CD4-positive, alpha-beta memory T cell (primary cell): ENCODE measurements at places on chromosomes 5 and 9.
A peak's percentile ranks its signal among the peaks of the same experiment; 100 is the strongest.

DNA sequence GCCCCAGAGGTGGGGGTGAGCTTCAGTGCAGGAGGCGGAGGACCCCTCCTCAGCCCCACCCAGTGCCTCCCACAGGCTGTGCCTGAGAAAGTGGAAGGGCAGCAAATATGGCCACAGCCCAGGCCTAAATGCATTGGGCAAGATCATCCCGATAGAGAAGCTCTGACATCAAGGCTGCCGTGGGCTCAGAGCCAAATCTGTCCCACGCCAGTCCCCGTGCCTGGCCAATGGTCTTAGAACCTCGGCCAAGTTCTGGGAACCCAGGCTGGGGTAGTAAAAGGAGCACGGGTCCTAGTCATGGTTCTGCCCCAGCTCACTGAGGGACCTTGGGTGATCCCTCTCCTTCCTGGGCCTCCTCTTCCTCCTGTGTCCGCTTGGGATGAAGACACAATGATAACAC, 27.7 kb upstream of the TNIP1 start:
- DNase-seq = no peak

- DNase-seq = no peak
Measured at GRCh38 chr5:147346006-147346561, 111.3 kb downstream of the STK32A start.

DNA sequence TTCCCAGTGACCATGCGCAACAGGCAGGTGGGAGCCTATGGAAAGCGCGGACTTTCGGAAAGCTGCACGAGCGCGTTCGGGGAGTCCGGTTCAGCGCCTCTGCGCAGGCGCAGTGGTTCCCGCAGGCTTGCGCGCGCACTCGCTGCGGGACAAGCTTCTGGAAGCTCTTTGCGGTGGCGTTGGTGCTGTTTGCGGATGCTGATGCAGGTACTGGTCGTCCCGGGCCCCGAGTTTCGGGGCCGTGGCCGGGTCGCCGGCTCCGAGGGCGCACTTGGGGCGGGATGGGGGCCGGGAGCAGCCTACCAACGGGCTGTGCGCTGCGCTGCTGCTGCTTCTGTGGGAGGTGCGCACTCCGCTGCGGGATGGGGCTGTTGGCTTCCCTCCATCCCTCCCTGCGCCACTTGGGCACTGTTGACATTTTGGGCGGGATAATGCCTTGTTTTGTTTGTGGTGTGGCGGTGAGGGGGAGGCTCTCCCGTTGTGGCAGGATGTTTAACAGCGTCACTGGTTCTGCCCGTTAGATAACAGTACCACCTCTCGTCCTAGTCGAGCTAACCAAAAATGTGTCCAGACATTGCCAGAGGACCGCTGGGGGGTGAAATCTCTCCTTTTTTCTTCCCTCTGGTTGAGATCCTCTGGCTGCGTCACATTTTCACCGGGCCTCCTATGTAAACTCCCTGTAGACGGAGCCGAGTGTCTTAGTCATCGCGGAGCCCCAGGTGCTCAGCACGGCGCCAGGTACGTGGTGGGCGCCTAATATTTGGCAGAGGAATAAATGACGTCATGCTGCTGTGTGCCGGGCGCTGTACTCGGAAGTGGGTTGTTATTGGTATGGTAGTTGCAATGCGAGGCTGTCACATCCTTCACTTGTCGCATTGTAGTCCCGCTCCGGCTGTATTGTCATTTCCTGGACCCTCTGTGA, at the start of gene ZNF483:
Gene ZNF483 (plus strand): TSS at position 124 of the 922 bp plus-strand sequence. CDS start 2,217 bp downstream, outside the sequence.
- DNase-seq = peak; percentile 84

- DNase-seq = no peak
Measured at GRCh38 chr5:6737043-6737941, 24.1 kb downstream of the TENT4A start.

DNA sequence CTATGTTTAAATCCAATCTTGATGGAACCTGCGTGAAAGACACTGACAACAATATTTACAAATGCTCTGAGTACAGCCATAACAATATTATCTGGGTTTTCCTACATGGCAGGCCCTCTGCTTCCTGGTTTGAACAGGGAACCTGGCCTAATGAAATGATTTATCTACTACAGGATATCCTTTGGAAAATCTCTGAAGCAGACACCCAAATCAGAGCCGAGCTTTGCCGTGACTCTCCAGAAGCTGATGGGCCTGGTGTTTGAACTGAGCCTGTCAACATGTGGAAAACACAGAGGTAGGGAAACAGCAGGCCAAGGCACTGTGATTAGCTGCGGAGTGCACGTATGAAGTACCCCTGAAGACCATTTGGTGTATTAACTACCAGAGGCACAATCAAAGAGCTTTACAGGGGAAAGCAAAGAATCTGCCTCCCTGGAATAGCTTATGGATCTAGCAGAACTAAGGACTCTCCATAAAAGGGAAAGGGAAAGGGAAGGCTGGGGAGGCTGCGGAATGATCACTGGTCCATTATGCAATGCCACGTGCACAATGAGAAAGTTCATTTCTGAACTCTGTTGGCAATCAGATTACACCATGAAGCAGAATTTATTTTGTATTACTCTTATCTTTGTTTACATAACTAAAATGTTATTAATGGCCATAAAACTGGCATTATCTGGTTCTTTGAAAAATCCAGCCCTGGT, 321.9 kb downstream of the EBF1 start:
- DNase-seq = no peak

- no peak for DNase-seq
Measured at GRCh38 chr5:100553209-100553608, 18.0 kb downstream of the FAM174A start.

GRCh38 chr5:39599721-39600431, 175.1 kb upstream of the DAB2 start:
- no peak for DNase-seq

GRCh38 chr9:116844621-116845020, 157.5 kb downstream of the TRIM32 start:
- DNase-seq = no peak

DNA sequence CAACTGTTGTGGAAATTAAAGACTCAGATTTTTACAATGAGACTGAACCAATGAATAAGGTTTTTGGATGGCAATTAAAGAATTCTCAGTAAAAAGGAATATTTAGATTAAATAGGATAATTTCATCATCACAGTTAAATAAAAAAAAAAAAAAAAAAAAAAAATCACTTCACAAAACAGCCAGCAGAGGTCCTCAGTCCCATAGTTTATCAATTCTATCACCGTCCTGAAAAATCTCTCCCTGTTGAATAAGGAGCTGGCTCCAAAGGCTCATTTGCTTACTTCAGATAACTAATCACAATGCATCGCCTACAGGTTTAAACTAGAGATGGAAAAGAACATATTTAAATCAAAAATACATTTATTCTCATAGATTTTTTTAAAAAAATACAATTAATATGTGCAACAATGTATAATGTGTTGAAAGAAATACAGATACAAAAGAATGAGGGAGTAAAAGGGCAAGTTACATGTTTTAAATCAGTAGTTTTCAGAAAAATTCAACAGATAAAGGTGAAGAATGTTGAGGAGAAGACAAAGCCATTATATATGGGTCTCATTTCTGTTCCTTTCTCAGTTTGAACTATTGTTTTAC, 175.8 kb upstream of the CHD1 start:
- DNase-seq = peak; percentile 26

DNA sequence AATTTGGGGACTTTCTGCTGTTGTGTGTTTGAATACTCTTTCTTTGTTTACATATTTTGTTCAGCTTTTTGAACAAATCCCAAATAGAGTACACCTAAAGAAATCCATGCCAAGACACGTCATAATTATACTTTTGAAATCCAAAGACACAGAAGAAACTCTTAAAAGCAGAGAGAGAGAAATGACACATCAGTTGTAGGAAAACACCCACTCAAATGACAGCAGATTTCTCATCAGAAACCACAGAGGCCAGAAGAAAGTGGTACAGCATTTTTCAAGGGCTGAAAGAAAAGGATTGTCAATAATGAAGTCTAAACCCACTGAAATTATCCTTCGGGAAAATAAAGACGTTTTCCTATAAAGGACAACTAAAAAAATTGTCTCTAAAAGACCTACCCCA, 378.6 kb downstream of the GADD45G start:
- no peak for DNase-seq

DNA sequence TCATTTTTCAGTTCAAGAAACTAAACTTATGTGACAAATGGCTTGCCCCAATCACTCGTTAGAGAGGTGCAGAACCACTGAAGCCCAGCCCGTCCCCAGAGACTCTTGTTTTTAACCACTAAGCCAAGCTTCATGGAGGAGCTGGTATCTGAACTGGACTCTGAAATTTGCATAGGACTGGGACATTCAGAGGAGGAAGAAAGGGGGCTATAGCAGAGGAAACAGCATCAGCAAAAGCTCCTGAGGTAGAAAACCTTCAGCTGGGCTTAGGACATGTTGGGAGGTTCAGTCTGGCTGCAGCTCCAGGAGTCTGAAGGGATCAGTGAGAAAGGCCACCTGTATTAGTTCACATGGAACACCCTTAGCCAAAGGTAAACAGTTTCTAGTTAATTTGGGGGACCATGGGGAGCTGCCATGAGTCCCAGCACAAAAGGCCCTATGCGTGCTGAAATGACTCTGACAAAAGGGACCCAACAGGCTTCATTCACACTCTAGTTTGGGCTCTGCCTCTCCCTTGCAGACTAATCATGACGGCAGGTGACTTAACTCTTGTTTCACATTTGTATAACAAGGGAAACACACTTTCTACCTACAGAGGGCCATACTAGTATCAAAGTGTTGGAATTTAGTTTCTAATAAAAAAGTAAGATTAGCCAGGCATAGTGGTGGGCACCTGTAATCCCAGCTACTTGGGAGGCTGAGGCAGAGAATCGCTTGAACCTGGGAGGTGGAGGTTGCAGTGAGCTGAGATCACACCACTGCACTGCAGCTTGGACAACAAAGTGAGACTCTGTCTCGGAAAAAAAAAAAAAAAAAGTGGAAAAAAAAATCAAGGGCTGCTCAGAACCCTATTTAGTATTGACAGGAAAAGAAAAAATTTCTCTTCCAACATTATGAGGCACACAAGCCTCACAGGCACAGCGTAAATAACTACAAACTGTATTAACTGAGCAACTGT, 10.2 kb downstream of the FBXO10 start:
- no peak for DNase-seq

DNA sequence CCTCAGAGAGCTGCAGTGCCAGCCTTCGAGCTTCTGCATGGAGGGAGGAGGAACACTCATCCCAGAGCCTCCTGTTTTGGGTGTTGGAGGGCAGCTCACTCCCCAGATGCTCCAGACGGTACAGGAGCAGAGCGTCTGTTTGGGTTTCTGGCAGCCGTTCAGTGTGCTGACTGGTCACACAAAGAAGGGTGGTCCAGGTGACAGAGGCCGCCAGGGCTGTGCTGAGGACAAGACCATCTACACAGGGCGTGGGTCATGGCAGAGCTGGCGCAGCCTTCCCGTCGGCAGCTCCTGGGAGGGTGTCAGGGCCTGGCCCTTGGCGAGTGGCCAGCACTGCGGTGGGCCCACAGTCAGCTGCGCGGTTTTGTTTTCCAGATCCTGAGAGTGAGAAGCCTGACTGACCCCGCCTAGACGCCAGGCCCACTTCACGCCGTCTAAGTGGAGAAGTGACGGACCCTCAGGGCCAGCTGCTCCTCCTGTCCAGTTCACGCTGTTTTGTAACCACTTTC, 131.4 kb upstream of the FAM120A start:
- DNase-seq = no peak

GRCh38 chr5:180209137-180209581, at the start of gene RASGEF1C:
RASGEF1C (minus strand) TSS chr5:180209211; CDS start chr5:180138052, 71,159 bp downstream.
- no peak for DNase-seq

- no peak for DNase-seq
Measured at GRCh38 chr9:117771136-117771535, 66.9 kb downstream of the TLR4 start.

DNA sequence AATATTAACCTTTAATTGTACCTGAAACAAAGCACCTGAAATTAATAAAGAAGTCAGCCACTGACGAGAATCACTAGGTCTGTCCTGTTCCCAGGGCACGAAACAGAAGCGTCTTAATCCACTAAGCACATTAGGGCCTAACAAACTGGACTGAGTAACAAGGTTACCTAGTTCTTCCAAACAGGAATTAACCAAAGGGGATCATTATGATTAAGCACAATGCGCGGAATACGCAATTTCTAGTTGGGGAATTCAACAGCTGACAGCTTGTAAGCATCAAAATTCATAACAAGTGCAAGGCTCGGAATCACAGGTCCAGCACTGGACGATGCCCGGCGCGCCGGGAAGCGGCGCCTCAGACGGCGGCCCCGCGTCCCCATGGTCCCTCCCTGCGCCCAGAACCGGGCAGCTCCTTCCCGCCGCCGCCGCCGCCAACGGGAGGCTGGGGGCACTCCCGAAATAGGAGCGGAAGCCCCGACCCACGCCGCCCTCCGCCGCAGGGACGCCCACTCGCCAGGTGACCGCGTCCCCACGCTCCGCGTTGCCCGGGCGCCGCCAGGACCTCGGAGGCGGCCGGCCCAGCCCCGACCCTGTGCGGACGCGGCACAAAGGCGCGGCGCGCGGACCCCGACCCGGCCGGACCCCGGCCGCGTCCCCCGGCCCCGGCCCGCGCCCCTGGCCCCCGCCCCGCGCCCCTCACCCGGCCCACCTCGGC, 898 bp downstream of the CAMSAP1 start:
- DNase-seq = no peak

DNA sequence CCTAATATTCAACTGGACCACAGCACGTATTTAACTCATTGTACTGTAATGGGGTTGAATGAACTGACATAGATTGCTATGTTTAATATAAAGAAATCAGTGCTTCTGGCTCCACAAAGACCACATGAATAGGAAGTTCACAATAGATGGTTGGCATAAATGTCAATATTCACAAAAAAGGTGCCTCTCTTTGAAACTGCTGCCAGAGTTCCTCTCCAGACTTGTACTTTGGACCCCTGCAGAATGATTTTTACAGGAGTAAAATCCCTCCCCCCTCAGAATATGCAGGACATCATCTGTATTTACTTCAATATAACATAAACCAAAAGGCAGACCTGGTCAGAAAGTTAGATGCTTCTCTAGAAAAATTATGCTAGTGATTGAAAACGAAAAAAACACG, 508.5 kb upstream of the DAP start:
- no peak for DNase-seq
